ENCODE measurements at places on chromosomes 16 and 17. TPM values are rescaled to one million over a fixed set of nuclear protein-coding genes. Genes with fewer than 3 reads are reported as not detected.

CPNE2 gene
- total RNA-seq = 15.3 TPM

NPIPA3 gene
- total RNA-seq = not detected

CEP295NL gene
- total RNA-seq = 1.4 TPM

CFAP97D1 gene
- under 0.01 TPM for total RNA-seq

CDH11 gene
- total RNA-seq = 332 TPM

DPEP3 gene
- total RNA-seq = not detected

STXBP4 gene
- 13.5 TPM for total RNA-seq
